Stimulated activated CD8-positive, alpha-beta memory T cell treated with anti-CD3 and anti-CD28 coated beads, Interleukin-4, amount 100 ng/mL, for 48 hours (primary cell): ENCODE measurements at places on chromosomes 4 and X.
A peak's percentile ranks its signal among the peaks of the same experiment; 100 is the strongest.

- DNase-seq, result no peak
Observed at GRCh38 chrX:149979126-149979644, 40.9 kb upstream of the EOLA2 start.

- no peak for DNase-seq
Observed at GRCh38 chr4:122007016-122007415, 55.2 kb upstream of the TRPC3 start.

GRCh38 chr4:10803713-10804343, 119.3 kb upstream of the CLNK start:
- no peak for DNase-seq

- peak; percentile 32 for DNase-seq
Observed at GRCh38 chr4:3783693-3784306, 17.6 kb downstream of the ADRA2C start.

DNA sequence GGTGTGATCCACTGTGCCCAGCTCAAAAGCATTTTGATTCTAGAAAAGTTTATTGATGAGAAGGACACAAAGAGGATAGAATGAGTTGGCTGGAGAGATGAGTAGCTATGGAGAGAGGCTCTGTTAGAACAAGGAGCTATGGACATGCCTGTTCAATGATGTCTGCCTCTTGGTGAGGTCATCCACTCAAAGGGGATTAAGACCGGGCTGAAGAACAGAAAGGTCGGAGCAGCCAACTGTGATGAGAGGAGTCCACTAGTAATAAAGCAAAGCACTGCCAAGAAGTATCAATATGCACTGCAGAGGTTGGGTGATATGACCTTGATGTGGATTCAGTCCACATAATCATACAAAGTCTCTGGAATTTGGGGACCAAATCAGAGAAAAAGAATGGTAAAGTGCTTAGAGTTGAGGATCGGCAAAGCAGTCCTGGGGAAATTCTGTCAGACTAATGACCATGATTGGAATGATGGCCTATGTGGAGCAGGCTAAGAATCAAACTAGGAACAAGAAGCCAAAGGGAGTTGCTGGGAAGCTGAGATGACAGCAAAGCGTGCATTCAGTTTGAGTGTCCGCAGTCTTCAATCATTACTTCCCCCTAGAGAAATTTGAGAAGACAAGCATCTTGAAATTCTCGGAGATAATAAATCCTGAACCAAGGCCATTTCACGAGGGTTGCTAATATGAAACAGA, 55.7 kb upstream of the MMAA start:
- no peak for DNase-seq

DNA sequence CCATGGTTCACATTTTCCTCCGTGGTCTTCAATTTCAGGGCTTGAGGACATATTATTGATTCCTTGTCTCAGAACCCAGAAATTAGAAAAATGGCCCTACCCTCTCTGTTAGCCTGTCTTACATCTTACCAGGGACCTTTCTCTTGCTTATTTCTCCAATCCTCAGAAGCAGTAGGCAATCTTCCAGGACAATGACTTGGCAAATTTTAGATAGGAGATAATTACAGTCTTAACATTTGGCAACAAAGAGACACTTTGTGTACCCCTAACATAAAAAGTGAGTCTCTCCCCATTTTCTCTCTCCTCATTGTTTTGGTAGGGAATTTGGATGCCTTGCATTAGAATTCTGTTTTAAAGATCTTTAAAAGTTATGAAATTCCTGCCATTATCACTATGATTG, 778.1 kb upstream of the SLIT2 start:
- no peak for DNase-seq

DNA sequence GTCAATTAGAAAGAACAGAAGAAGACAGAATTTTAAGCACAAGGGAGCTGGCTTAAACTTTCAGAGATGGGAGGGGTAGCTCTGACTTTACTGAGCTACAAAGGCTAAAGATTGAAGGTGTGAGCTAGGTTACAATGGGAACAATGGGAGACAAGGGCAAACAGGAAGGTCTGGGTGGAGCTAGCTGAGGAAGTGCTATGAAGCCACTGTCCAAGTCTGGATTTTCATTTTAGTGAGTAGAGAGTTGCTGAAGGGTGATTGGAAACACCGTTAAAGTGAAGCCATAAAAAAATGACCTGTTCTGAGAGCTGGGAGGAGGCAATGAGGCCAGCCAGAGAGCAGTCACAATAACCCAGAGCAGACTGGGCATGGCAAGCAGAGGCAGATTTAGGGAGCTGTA, 104.3 kb upstream of the CITED1 start:
- no peak for DNase-seq

GRCh38 chr4:168701061-168701460, 204.2 kb downstream of the PALLD start:
- no peak for DNase-seq

GRCh38 chr4:77073106-77073809, 2.5 kb downstream of the CCNI start:
- DNase-seq, result no peak

- DNase-seq, result no peak
Observed at GRCh38 chrX:103513476-103514108, 5.7 kb downstream of the RAB40A start.

GRCh38 chr4:3203971-3204431, 45.0 kb upstream of the MSANTD1 start:
- no peak for DNase-seq

GRCh38 chr4:112927544-112927943, 121.9 kb upstream of the ANK2 start:
- no peak for DNase-seq

DNA sequence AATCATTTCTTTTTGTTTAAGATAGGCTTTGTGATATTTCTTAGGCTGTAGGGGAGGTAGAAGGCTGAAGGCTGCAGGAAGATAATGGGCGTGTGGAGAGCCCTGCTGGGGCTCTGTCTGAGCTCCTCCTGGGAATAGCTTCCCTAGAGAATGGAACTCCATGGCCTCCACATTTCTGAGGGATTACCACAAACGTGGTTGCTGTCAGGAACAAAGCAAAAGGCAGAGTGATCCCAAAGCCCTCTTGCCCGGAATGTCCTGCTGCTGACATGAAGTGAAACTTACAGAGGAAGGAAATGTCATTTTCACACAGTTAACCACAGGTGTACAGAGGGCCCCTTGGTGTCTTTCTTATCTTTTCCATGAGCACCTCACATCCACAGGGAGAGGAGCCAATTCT, 89.3 kb downstream of the DDIT4L start:
- DNase-seq, result no peak

DNA sequence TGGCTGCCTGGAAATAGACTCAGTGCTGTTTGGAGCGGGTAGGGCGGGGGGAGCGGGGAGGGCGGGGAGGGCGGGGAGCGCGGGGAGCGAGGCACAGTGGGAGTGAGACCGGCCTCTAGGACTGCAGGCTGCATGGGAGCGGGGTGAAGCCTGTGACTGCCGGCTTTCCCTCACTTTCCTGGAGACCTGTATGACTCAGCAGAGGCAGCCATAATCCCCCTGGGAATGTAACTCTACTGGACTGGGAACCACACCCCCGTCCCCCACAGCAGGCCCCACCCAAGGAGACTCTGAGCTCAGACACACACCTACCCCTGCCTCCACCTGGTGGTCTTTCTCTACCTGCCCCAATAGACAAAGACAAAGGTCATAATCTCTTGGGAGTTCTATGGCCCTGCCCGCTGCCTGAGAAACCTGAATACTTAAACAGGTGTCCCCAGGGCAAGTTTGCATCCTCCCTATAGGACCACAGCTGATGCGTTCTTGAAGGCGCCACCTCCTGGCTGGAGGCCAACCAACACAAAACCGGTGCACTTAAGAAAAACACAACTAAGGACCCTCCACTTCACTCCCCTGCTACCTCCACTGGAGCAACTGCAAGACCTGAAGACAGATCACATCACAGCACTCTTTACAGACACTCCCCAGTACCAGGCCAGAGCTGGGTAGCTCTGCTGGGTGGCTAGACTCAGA, 18.0 kb downstream of the HDAC8 start:
- peak; percentile 23 for DNase-seq

GRCh38 chrX:66635360-66635759, 3.5 kb downstream of the EDA2R start:
- no peak for DNase-seq

DNA sequence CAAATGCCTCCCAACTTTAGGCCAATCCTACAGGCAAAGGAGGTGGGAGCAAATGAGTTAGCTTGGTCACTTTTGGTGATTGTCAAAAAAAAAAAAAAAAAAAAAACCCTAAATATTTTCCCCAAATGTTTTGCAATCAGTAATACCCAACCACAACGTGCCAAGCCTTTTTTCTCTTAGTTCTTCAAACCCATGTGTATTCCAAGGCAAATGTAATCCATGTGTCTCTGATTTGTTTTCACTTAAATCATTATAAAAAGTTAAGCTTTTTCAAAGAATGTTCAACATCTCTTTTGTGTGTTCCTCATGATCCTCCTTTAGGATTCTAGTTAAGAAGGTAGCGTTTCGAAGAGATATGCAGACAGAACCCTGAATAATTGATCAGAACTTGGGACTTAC, 328.4 kb downstream of the PAPSS1 start:
- DNase-seq, result no peak

- no peak for DNase-seq
Observed at GRCh38 chr4:43766648-43767047, 682.0 kb downstream of the KCTD8 start.

GRCh38 chrX:20664774-20665173, 398.1 kb upstream of the RPS6KA3 start:
- DNase-seq, result no peak

DNA sequence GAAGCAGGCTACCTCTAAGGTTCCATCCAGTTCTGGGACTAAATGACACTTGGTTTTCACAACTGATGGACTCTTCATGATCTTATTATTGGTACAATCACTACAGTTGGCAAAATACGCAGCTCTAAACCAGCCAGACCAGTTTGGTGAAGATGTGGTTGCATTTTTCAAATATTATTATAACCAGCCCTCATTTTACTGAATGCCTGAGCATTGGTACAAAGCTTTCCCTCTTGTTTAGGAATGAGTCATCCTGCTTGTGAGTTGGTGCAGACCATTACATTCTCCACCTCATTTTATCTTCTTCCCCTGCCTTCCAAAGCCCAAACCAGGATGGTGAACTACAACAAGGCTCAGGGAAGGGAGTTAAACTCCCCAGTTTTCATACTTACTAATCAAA, 223.1 kb downstream of the KDR start:
- no peak for DNase-seq

DNA sequence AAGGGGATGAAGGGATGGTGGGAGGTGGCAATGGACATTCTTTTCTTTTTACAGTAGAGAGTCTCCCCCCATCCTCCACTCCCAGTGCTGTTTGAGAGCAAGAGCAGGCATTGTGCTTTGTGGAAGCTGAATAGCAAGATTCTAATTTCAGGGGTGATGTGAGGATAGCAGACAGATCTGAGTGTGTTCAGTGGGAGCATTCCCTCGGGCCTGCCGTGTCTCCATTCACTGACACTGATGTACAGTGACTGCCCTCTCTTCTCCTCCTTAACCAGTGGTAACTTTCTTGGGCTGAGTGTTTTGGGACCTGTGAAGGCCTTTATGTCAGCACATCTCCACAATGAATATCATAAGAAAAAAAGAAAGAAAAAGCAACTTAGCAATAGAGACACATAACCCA, 396.6 kb upstream of the RPS6KA3 start:
- DNase-seq, result no peak

GRCh38 chrX:34299451-34299967, 167.4 kb upstream of the FAM47A start:
- no peak for DNase-seq

DNA sequence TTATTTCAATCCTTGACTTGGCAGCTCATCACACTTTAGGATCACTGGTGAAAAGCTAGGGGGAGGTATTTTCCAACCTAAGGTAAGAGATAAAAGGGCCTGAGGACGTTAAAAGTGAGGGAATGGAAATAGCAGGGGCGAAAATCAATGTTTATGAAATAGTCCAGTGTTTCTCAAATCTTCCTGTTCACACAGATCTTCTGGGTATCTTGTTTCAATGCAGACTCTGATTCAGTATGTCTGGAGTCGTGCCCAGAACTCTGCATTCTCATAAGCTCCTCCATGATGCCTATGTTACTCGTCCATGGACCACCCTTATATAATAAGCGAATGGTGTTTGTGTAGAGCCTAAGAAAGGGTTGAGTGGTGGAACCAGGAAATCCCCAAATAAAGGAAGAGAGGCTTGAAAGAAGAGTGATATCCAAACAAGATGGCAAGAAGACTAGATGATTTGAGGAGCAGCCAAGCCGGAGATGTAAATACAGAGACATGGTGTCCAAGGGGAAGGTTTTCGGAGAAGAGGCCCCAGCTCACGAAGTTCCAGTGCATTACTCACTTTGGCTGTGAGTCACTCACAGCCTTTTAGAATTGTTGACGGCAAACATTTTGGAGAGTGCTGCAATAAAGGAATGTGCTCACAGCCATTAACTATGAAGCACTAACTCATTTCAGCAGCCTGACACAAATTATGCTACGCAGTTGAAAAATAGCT, 215.6 kb upstream of the PPARGC1A start:
- DNase-seq, result no peak

GRCh38 chrX:147736045-147736444, 175.7 kb upstream of the FMR1 start:
- DNase-seq, result no peak

DNA sequence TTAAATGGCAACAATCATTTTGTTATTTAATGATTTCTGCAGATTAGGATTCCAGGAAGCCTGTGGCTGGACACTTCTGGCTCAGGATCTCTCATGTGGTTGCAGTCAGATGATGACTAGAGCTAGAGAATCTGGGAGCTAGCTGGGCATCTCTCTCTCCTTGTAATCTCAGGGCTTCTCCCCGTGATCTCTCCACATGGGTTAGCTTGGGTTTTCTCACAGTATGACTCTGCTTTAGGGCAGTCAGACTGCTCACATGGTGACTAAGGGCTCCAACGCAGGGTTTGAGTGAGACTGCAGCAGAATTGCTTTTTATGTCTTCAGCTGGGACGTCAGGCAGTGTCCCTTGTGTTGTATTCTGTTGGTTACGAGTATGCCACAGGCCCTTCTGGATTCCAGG, 361.4 kb downstream of the CBLL2 start:
- no peak for DNase-seq

GRCh38 chrX:101163166-101163565, 56.4 kb upstream of the DRP2 start:
- no peak for DNase-seq

DNA sequence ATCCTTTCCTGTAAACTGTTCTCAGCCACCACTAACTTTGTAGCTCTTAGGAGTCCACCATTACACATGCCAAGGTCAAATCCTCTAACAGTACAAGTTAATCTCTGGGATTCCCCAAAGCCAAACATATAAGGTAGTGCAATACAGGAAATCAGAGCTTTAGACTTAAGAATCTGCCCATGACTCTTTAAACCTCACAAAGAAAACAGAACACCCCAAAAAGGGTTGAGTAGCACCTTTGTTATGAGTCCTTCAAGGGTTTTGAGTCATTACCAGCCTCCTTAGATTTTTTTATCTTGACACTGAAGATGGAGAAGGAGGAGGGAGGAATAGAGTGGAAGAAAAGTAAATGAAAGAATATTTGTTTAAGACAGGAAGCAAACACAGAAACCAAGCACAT, 243.9 kb upstream of the SPANXN1 start:
- no peak for DNase-seq
